ENCODE measurements at places on chromosomes 2 and 18. TPM values are rescaled to one million over a fixed set of nuclear protein-coding genes. Genes with fewer than 3 reads are reported as not detected.

- no peak overlapping the region for H3K27ac ChIP-seq
- no peaks in the 10 kb centered on the region for H3K36me3 ChIP-seq
- H3K27me3 ChIP-seq = no peaks in the 10 kb centered on the region
- H3K4me1 ChIP-seq = no peaks in the 10 kb centered on the region
- peak; percentile 47 for DNase-seq
Measured at GRCh38 chr2:226548732-226549131, 250.9 kb downstream of the IRS1 start.

GRCh38 chr2:232463701-232464543 lies 8.0 kb downstream of the ALPI start:
- H3K4me3 ChIP-seq = no peak overlapping the region
- DNase-seq = no peak
- peaks cover 7% of the 10 kb centered on the region for H3K4me1 ChIP-seq
- no peak overlapping the region for H3K27ac ChIP-seq

FER1L5 gene
- 0.19 TPM for total RNA-seq

DNA sequence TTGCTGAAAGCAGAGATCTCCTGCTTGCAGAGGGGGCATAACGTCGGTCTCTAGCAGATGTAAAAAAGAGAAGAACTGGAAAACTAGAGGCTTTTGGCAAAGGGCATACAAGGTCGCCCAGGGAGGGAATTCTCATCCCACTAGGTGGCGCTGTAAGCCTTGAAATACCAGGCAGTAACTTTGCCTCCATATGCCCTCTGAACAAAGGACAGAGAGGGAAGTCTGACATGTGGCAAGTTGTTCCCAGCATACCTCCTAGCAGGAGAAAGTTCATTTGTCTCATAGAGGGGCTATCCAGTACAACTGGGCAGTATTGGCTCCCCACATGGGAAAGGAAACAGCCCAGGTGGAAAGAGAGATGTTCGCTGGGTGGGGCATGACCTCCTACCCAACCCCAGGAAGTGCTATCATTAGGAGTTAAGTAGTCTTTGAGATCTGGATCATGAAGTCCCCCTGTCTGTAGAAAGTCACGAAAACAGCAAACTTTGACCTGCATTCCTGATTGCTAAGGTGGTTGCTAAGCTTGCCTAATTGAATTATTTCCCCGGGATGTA lies 39.9 kb downstream of the STK17B start:
- DNase-seq = no peak
- H3K27me3 ChIP-seq = no peaks in the 10 kb centered on the region
- H3K4me3 ChIP-seq = no peak overlapping the region
- no peaks in the 10 kb centered on the region for H3K4me1 ChIP-seq
- H3K27ac ChIP-seq = no peak overlapping the region

AKAIN1 gene
- not detected for total RNA-seq

DNA sequence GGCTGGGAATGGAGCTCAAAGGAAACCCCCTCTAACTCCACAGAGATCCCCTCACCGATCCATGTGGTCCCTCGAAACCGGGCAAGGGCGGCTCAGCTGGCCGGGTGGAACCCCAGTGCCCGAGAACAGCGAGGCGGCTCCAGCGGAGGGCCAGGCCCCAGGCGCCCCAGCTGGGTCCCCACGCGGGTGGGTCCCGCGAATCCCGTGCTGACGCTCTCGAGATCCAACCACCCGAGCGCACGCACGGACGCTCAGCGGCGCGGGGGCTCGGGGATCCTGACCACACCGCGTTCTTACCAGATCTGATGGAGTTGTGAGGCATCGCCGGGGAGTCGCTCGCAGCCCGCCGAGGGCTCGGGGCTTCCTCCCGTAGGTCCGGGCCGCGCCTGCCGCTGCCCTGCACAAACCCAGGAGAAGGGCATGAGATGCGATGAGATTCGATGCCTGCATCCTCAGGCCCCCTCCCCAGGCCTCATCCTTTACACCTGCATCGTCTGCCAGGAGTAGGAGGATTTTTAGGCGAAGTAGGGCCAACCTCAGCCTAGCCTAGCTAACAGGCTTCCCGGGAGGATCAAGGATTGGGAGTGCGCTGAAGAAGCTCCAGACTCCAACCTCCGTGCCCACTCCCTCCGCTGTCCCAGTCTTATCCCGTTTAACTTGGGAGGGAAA lies 514 bp downstream of the PAX8 start:
- peaks cover 47% of the 10 kb centered on the region for H3K27me3 ChIP-seq
- no peak overlapping the region for H3K27ac ChIP-seq
- peaks cover 23% of the 10 kb centered on the region for H3K4me1 ChIP-seq
- H3K36me3 ChIP-seq = no peaks in the 10 kb centered on the region

GRCh38 chr2:16507655-16508489 lies 157.8 kb downstream of the CYRIA start:
- no peak overlapping the region for H3K27ac ChIP-seq
- no peak for DNase-seq
- no peak overlapping the region for H3K4me3 ChIP-seq
- no peaks in the 10 kb centered on the region for H3K36me3 ChIP-seq
- H3K4me1 ChIP-seq = no peaks in the 10 kb centered on the region

DNA sequence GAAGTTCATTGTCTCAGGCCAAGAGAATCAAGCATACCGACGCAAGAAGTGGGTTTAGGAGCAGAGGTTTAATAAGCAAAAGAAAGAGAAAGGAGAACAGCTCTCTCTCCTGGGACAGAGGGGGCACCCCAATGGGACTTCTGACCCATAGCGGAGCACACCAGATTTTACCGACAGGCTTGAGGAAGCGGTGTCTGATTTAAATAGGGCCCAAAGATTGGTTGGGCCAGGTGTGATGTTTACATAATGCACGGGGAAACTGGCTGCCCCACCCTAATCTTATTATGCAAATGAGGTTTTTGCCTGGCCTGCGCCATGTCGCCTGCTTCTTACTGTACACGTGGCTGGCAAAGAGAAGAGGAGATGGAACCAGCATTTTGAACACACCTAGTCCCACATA lies 106.2 kb downstream of the MREG start:
- H3K4me3 ChIP-seq = no peak overlapping the region
- no peak overlapping the region for H3K27ac ChIP-seq
- H3K27me3 ChIP-seq = no peaks in the 10 kb centered on the region
- H3K36me3 ChIP-seq = no peaks in the 10 kb centered on the region
- peaks cover 5% of the 10 kb centered on the region for H3K4me1 ChIP-seq

- no peaks in the 10 kb centered on the region for H3K36me3 ChIP-seq
- peak overlapping the region; percentile 85 for H3K4me3 ChIP-seq
- H3K27me3 ChIP-seq = peaks cover 1% of the 10 kb centered on the region
- peak; percentile 50 for DNase-seq
- peak overlapping the region; percentile 80 for H3K27ac ChIP-seq
Measured at GRCh38 chr2:202237787-202238233, 587 bp downstream of the SUMO1 start.

GRCh38 chr2:10989782-10990181 lies 78.0 kb downstream of the KCNF1 start:
- no peak overlapping the region for H3K4me3 ChIP-seq
- H3K4me1 ChIP-seq = peaks cover 6% of the 10 kb centered on the region
- H3K36me3 ChIP-seq = no peaks in the 10 kb centered on the region

- peaks cover 2% of the 10 kb centered on the region for H3K36me3 ChIP-seq
- H3K4me1 ChIP-seq = peaks cover 14% of the 10 kb centered on the region
- no peaks in the 10 kb centered on the region for H3K27me3 ChIP-seq
- DNase-seq = no peak
- peak overlapping the region; percentile 69 for H3K27ac ChIP-seq
- H3K4me3 ChIP-seq = peak overlapping the region; percentile 82
Measured at GRCh38 chr2:47401789-47402554, 984 bp upstream of the MSH2 start.

DNA sequence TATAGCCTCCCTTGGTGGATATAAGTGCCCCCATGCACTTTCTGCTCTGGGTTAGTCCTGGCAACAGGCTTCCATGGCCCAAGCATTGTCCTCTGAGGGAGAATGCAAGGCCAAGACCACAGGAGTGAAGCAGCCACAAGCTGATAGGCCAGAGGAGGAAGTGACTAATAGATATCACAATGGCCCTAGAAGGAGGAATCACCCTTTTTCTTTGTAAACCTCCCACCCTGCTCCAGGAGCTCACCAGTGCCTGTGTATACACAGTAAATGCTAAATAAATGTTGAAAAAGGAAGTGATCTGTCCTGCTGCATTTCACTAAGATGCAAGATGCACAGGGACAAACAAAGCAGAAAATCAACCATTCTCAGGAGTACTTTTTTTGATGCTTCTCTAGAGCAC lies 49.7 kb upstream of the ABCA12 start:
- no peak overlapping the region for H3K27ac ChIP-seq
- H3K4me1 ChIP-seq = no peaks in the 10 kb centered on the region
- no peaks in the 10 kb centered on the region for H3K27me3 ChIP-seq
- no peaks in the 10 kb centered on the region for H3K36me3 ChIP-seq
- H3K4me3 ChIP-seq = no peak overlapping the region

DNA sequence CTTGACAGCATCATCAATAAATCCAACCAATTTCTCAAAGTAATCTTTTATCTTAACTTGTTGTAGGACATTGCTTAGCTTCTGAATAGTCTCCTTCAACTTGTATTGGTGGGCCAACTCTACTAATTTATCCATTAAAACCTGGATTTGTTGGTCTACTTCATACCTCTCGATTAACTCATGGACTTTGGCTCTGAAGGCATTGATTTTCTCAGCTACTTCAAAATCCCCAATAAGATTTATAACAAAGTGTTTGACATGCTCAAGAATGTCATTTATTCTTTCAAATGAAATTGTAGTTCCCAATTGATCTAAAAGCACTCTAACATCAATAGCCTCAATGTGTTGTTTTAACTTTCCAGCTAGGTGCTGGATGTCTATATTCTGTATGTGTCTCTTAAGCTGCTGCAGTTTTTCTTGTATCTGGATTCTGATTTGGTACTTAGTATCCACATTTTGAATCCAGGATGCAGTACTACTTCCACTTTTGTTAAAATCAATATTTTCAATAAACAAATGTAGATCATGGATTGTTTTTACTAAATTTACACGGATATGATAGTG lies 34.1 kb downstream of the APOB start:
- H3K4me1 ChIP-seq = no peaks in the 10 kb centered on the region
- no peaks in the 10 kb centered on the region for H3K27me3 ChIP-seq
- no peak for DNase-seq
- H3K36me3 ChIP-seq = no peaks in the 10 kb centered on the region

MARCHF7 gene
- 104 TPM for total RNA-seq

GRCh38 chr2:71281950-71282349 lies 49.6 kb upstream of the ZNF638 start:
- peaks cover 9% of the 10 kb centered on the region for H3K4me1 ChIP-seq
- H3K36me3 ChIP-seq = no peaks in the 10 kb centered on the region
- H3K27me3 ChIP-seq = no peaks in the 10 kb centered on the region
- DNase-seq = no peak

DNA sequence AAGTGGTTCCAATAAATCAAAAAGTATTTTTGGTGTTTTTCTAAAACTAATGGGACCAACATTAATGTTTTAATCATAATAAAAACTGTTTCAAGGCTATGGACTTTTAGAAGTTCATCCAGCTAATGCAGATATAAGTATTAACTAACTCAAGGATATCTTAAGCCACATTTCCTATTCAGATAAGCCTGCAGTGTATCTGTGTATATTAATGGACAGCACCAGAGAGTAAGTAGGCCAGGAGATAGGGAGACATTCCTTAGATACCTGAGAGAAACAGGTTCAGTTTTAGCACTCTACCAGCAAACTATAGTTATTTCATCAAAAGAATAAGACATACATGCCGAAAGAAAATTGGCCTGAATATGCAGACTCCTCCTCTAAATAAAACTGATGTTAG lies 27.3 kb downstream of the PREPL start:
- H3K4me3 ChIP-seq = no peak overlapping the region
- no peaks in the 10 kb centered on the region for H3K27me3 ChIP-seq
- H3K36me3 ChIP-seq = peaks cover 22% of the 10 kb centered on the region
- no peak overlapping the region for H3K27ac ChIP-seq
- DNase-seq = no peak

DNA sequence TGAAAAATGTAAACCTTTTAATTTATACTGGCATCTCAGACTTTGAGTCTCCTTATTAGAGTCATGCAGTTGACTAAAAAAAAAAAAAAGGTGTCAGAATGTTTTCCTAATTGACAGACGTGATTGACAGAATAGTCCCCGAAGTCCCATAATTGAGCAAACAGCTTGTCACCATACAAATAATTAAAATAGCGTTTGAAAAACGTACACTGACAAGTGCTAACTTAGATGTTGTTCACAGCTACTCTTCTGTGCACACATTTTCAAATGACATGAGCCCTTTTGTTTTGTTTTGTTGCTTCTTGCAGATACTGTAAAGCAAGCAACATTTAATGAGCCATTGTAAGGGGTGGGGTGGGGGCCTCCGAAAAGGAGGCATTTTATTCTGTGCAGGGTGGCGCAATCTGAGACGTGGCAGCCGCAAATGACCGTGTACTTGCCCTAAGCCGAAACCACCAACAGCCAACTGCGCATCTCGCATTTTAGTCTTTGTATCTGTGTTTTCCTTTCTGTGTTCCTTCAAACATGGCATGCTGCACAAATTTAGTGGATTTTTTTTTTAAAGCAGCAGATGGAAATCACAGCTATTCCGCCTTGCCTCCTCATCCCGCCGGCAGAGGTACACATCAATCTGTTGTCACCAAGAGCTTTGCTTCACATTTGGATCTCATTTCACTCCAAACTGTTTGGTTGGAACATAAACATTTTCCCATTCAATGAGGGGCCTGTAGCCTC lies 52.4 kb downstream of the LPIN1 start:
- no peak overlapping the region for H3K4me3 ChIP-seq
- H3K36me3 ChIP-seq = peaks cover 54% of the 10 kb centered on the region
- H3K27ac ChIP-seq = no peak overlapping the region
- no peak for DNase-seq
- peaks cover 8% of the 10 kb centered on the region for H3K4me1 ChIP-seq

All from astrocyte (in vitro differentiated cells and primary cell).